ENCODE measurements at places on chromosomes 3 and 15. TPM values are rescaled to one million over a fixed set of nuclear protein-coding genes. Genes with fewer than 3 reads are reported as not detected.

- no peaks in the 10 kb centered on the region for H3K4me1 ChIP-seq
- no peak overlapping the region for H3K27ac ChIP-seq
- H3K27me3 ChIP-seq: no peaks in the 10 kb centered on the region
- H3K36me3 ChIP-seq: no peaks in the 10 kb centered on the region
- no peak for DNase-seq
These were observed 566.3 kb downstream of the NR2F2 start for GRCh38 chr15:96896766-96897165.

DNA sequence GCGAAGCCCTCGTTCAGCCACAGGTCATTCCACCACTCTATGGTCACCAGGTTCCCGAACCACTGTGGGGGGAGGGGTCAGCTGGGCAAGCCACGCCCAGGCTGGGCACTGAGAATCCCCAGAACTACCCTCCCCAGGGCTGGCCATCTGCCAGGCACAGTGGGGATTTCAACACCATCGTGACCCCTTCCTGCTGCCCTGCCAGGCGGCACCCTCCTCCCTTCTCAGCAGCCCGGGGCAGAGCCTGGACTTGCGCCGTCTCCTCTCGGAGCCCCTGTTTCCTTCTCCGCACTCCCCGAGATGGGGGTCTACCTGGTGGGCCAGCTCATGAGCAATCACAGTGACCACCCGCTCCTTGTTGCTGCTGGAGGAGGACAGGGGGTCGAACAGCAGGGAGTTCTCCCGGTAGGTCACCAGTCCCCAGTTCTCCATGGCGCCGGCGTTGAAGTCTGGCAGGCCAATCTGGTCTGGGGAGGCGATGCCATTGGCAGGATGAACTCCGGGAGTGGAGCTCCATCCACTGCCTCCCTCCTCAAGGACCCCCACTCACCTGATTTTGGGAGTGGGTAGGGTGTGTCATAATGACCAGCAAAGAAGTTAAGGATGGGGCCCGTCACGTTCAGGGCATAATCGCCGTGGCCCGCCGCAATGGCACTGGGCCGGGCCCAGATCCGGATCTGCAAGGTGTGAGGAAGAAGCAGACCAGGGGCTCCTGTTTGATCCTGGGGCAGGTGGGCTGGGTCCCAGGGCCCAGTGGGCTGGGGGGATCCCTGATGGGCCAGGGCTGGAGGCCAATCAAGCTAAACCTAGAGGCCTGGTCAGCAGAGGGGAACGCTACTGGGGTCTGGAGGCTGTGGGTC lies 10.5 kb downstream of the ANPEP start:
- peaks cover 5% of the 10 kb centered on the region for H3K4me1 ChIP-seq
- no peaks in the 10 kb centered on the region for H3K36me3 ChIP-seq
- no peak for DNase-seq

DNA sequence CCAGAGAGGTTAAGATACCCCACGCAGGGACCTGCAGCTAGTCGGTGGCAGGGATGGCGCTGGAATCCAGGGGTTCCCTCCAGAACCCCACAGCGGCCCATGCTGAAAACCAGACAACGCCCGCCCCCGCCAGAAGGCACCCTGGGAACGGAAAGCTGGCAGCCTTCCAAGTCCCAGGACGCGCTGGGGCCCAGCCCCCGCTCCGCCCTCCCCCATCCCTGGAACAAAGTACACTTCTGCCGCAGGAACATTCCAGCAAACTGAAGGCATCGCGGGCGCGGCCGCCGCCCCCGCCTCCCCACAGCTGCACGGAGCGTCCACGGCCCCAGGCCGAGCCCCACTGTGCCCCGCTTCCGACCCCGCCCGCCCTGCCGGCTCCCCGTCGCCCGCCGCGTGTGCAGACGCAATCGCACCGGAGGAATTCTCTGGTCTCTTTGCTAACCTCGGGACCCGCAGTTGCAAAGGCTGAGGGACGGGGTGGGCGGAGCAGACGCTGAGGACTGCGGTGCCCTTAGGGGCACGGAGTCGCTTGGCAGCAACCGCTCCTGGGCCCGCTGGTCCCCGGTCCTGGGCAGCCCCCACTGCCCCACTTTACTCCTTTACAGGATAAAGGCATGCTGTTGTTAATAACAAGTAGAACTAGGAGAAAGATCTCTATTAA lies 44.8 kb upstream of the RNU6-1 start:
- H3K4me3 ChIP-seq: peak overlapping the region; percentile 33
- H3K36me3 ChIP-seq: no peaks in the 10 kb centered on the region
- H3K4me1 ChIP-seq: peaks cover 12% of the 10 kb centered on the region
- no peaks in the 10 kb centered on the region for H3K27me3 ChIP-seq

INO80 gene
- 40.3 TPM for total RNA-seq

CCDC39 gene
- not detected for total RNA-seq

Measured in thyroid gland (tissue), 4 donors.